COR-L47 (cell line): ENCODE measurements at places on chromosomes 7 and 10.
A peak's percentile ranks its signal among the peaks of the same experiment; 100 is the strongest.

DNA sequence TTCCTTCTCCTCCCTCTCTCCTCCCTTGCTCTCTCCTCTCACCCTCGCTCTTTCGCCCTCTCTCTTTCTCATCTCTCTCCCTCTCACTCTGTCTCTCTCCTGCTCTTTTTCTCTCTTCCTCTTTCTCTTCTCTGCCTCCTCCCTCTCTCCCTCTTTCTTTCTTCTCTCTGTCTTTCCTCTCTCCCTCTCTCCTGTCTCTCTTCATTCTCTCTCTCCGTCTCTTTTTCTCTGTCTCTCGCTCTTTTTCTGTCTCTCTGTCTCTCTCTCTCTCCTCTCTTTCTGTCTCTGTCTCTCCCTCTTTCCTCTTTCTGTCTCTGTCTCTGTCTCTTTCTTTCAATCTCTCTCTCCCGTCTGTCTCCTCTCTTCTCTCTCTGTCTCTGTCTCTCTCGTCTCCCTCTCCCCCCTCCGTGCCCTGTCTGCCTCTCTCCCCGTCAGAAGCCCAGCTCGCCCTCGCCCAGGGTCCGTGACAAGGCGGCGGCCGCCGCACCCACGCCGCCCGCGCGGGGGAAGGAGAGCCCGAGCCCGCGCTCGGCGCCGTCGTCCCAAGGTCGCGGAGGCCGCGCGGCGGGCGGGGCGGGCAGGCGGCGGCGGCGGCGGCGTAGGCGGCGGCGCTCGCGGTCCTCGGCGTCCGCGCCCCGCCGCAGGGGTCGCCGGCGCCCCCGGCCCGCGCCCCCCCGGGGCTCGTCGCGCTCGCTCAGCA lies 21.3 kb upstream of the HSPB1 start:
- DNase-seq: no peak

GRCh38 chr7:133003052-133003910 lies 78.6 kb downstream of the CHCHD3 start:
- no peak for DNase-seq

DNA sequence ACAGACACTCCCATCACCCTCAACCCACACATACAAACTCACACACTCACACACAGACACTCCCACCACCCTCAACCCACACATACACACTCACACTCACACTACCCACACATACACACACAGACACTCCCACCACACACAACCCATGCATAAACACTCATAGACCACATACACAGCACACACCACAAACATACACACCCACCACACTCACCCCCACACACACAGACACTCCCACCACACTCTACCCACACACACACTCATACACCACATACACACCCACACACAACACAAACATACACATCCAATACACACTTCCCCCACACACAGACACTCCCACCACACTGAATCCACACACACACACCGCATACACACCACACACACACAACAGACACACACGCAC lies 521.2 kb downstream of the TCERG1L start:
- no peak for DNase-seq

DNA sequence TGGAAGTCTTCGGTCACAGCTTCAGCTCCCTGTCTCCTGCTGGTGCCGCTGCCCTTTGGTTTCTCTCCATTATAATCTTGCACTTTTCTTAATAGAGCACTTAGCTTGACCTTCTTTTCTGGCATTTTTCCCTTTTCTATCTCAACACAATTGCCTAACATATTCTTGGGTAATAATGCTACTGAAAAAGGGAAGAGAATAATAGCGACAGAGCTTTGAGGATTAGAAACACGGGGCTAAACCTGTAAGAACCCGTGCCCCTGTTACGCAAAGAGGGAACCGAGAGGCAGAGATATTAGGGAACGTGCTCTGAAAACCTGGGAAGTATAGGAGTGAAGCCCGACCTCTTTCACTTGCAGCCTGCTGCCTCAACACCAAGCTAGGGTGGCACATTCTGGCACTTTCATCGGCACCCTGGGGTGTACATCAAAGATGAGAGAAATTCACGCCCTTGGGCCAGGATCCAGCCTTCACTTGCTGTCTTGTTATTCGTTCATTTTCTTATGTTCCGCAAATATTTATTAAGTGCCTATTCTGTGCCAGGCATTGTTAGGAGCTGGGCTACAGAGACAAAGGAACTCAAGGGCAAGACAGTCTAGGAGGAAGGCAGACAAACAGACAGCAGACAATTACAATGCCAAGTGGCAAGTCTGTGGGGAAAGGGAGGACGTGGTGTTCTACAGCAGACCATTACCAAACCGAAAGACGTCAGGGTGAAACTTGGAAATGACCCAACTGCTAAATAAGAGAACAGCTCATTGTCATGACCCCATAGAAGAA lies 33.0 kb upstream of the GALNTL5 start:
- peak; percentile 65 for DNase-seq

DNA sequence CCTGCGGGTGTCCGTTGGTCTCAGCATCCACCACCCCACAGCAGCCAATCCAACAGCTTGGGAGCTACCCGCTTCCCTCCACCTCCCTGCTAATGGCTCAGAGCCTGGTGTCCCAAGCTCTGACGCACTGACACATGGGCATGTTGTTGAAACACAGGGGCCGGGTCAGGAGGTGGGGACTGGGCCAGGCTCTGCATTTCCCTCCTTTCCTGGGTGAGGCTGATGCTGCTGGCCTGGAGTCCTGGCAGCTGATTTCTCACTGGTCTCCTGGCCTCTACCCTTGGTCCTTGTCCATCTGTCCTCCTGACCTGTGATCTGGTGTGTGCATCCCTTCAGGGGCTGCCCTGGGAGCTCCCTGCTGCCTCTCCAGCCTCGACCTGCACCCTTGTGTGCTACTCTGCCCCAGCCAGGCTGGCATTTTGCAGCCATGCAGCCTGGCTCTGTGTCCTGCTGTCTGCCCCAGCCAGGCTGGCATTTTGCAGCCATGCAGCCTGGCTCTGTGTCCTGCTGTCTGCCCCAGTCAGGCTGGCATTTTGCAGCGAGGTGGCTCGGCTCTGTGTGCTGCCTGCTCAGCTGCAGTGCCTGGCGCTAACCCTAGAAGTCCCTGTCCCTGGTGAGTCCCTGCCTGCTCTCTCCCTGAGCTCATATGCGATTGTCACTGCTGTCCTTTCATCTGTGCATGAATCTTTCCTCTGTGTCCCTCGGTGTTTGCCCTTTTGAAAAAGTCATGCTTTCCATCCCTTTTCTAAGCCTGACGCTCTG lies 14.0 kb downstream of the AMZ1 start:
- DNase-seq: no peak

DNA sequence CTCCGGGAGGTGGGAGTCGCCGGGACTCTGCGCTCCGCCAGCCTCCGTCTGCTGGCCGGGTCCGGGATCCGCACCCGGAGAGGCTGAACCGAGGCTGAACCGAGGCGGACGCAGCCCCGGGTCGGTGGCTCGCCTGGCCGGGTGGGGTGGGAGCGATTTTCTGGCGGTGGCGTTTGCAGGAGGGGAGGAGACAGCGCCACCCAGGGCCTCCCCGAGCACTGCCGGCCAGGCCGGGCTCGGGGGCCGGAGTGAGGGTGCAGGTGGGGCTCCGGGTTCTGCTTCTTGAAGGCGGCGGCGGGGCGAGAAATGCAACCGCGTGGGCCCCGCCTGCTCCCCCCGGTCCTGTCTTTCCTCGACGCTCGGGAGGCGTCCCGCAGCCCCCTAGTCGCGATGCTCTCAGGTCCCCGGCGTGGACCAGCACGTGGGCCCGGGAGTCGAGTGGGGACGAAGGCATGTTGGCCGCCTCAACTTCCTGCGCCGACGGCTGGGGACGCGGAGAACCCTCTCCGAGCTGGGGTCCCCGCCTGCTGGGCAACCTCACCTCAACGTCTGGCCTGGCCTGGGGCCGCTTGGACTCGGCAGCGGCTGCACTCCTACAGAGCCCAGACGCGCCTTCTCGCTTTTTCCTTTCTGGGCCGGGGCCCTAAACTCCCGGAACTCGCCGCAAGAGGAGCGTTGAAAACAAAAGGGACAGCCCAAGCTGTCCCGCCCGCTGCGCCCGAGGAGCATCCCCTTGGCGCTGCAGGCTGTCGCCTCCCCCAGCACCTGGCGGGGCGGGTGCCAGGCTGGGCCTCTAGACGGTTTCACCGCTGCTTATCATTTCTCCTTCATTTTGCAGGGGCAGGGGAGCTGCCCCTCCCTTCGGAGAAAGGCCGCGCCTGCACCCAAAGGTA lies 25.2 kb upstream of the VAX1 start:
- DNase-seq: no peak

GRCh38 chr7:106218546-106218945 lies 66.2 kb downstream of the NAMPT start:
- DNase-seq: no peak

GRCh38 chr7:70646536-70647248 lies 485.3 kb upstream of the GALNT17 start:
- no peak for DNase-seq

- DNase-seq: peak; percentile 90
These were observed 49.0 kb upstream of the NRBF2 start for GRCh38 chr10:63083904-63084689.

DNA sequence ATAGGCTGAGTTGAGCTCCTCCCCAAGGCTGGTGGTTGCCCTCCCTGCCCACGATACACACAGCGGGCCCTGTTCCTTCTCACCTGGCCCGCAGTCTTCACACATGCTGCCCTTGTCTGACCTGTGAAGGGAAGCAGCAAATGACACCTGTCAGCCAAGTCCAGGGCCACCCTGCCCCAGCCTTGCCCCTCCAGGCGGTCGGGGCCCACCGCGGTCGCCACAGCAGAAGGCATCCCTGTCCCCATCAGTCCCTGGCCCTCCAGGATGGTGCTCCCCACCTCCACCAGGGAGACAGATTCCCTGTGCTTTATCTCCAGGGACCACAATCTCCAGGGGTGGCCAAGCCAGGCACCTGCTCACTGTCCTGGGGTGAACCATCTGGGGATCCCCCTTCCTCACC lies 81.2 kb upstream of the TMEM248 start:
- DNase-seq: no peak

DNA sequence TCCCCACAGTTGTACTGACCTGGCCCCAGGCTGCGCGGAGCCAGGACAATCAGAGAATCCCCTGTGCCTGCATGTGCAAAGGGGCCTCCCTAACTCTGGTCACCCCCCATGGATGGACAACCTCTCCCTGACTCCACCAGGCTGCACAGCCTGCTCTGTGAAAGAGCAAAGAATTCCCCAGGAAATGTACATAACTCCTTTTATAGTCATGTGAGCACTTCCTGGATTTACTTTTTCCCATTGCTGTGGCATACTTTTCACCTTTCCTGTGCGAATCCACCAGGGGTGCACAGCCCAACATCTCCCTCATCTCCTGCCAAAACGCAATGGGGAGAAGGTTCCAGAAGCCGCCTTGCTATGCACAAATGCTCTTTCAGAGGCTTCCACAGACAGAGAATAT lies 27.9 kb downstream of the FGFR2 start:
- no peak for DNase-seq

GRCh38 chr10:89609833-89610346 lies 35.2 kb downstream of the PANK1 start:
- no peak for DNase-seq

- no peak for DNase-seq
These were observed 8.4 kb downstream of the NACAD start for GRCh38 chr7:45080265-45080957.
